ENCODE measurements at places on chromosomes 13 and 19.

GRCh38 chr13:62837895-62838294 lies 1422.2 kb upstream of the PCDH20 start:
- DNase-seq = no peak

DNA sequence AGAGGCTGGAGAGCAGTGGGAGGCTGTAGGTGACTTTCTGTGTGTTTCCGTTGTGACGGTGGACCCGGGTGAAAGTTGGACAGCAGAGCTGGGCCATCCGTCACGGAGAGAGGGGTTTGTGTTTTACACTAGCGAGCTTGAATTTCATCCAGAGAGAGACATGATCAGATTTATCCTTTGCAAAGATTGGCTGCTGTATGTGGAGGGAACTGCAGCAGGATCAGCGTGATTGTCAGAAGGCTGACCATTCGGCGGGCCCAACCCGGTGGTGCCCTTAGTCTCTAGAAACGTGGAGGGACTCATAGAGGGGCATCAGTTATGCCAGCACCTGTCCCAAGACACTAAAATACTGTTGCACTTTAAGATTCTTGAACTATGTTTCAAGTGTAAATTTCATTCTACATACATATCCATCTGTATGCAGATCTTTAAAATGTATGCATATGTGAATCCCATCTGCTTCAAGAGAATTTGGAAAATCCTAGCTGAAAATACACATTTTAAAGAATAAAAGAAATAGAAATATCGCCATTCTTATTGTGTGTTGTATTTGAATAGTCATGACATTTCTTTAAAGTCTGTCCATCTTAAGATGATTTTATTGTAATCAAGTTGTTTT lies 7.0 kb downstream of the FAM124A start:
- no peak for DNase-seq

- DNase-seq = no peak
Measured at GRCh38 chr19:1658150-1659083, 6.0 kb upstream of the TCF3 start.

- DNase-seq = no peak
Measured at GRCh38 chr13:103788061-103788652, 721.9 kb upstream of the SLC10A2 start.

DNA sequence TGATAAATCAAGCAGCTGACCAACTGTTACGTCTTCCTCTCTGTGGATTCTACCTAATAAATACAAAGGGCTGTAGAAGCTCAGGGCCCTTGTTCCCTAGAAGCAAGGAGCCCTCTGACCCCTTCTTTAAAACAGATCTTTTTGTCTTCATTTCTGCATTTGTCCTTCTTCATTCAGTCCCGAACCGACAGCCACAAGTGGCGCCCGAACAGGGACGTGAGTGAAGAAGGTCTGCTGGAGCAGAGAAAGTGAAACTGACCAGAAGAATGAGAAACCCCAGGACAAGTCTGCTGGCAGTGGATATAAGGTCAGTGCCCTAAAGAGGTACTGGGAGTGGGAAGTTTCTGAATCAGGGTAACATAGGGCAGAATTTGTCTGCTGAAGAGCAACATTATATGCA lies 13.1 kb downstream of the ZNF773 start:
- DNase-seq = no peak

GRCh38 chr13:89361909-89362308 lies 1690.7 kb downstream of the SLITRK5 start:
- DNase-seq = no peak

- DNase-seq = no peak
Measured at GRCh38 chr13:32428581-32429432, 877 bp upstream of the N4BP2L1 start.

DNA sequence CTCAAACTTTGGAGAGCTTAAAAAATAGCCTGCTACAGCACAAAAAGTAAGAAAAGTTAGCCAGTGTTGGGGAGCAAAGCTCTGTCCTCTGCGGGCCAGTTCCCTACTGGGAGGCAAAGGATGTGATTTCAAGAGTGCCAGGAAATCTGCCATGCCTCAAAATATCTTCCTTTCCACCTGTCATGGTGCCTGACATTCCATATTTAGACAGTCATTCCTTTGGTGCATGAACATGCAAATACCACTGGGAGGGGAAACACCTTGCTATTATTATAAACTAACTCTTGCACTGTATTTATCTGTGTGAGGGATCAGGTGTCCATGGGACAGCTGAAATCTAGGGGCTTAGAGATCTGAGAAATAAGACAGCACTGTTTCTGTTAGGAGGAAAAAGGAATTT lies 10.3 kb downstream of the FREM2 start:
- DNase-seq = no peak

- peak; percentile 13 for DNase-seq
Measured at GRCh38 chr13:44237276-44237767, 136.3 kb upstream of the SERP2 start.

GRCh38 chr19:33241091-33241529 lies 15.5 kb upstream of the SLC7A10 start:
- no peak for DNase-seq

DNA sequence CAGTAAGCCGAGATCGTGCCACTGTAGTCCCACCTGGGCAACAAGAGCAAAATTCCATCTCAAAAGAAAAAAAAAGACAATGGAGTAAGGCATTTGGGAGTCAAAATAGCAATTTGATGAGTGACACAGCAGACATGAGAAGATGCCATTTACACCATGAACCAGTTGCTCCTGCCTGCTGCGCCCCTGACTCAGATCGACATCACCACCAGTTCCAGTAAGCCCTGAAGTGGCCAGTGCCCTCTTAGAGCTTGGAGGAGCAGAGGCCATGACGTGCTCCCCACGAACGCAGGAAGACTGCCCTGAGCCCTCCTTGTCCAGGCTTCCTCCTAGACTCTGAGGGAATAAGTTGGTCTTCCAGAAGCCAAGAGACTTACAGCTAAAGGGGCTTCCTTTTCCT lies 339.2 kb downstream of the MYO16 start:
- no peak for DNase-seq

GRCh38 chr19:55368701-55369563 lies 1.3 kb downstream of the IL11 start:
- DNase-seq = no peak
